ENCODE measurements at places on chromosomes 1 and 21. TPM values are rescaled to one million over a fixed set of nuclear protein-coding genes. Genes with fewer than 3 reads are reported as not detected.

IGSF3 gene
- 20.4 TPM for total RNA-seq

TINAGL1 gene
- 0.76 TPM for total RNA-seq

NLRP3 gene
- total RNA-seq, result not detected

ZMYM4 gene
- total RNA-seq, result 9.3 TPM

OR10K2 gene
- total RNA-seq, result not detected

RHD gene
- not detected for total RNA-seq

TCEA3 gene
- total RNA-seq, result 0.42 TPM

LRRC71 gene
- 0.24 TPM for total RNA-seq

SYNC gene
- 13.9 TPM for total RNA-seq

TLR5 gene
- 0.49 TPM for total RNA-seq

ZBTB37 gene
- total RNA-seq, result 0.85 TPM

MAP1LC3C gene
- not detected for total RNA-seq

G0S2 gene
- total RNA-seq, result 4.0 TPM

C1orf216 gene
- total RNA-seq, result 15.8 TPM

JAM2 gene
- not detected for total RNA-seq

FMO3 gene
- total RNA-seq, result not detected

PKLR gene
- not detected for total RNA-seq

RCSD1 gene
- not detected for total RNA-seq

ANGPTL1 gene
- not detected for total RNA-seq

SIM2 gene
- 9.2 TPM for total RNA-seq

GPR37L1 gene
- 0.14 TPM for total RNA-seq

EDEM3 gene
- total RNA-seq, result 8.4 TPM

NBPF11 gene
- total RNA-seq, result 5.1 TPM

OLIG2 gene
- not detected for total RNA-seq

KISS1 gene
- 0.48 TPM for total RNA-seq

TNFRSF14 gene
- 0.31 TPM for total RNA-seq

CYP2J2 gene
- not detected for total RNA-seq
